NK-92 treated with Interleukin-12 subunit alpha and Interleukin-12 subunit beta, amount 100 ng/mL, for 24 hours (cell line): ENCODE measurements at places on chromosomes 7 and 10.

- no peak for DNase-seq
Measured at GRCh38 chr10:14543904-14544210, 213.1 kb upstream of the FRMD4A start.

DNA sequence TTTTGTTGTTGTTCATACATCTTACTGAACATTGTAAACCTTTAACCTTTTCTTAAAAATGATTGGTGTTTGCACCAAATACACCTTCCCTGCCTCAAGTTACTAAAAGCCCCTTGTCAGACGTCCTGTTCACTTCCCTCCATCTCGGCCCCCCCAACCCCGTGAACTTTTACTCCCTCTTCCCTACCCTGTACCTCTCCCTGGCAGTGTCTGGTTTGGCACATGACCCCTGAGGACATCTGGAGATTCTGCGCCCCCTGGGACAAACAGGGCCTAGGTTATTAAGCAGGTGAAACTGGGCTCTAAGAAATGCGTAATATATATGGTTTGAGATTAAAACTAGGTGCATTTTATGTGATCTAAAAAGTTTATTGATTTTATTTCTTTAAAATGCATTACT is 1.4 kb downstream of the PPP2R2D start:
- DNase-seq: no peak

- DNase-seq: no peak
Measured at GRCh38 chr10:60906411-60906810, 37.6 kb downstream of the RHOBTB1 start.

- no peak for DNase-seq
Measured at GRCh38 chr7:132398253-132398925, 177.9 kb downstream of the PLXNA4 start.

GRCh38 chr7:55018361-55019190 is at the start of gene EGFR:
TSS of gene EGFR (plus strand) at chr7:55019017. CDS start at chr7:55019278, 261 bp downstream.
- DNase-seq: no peak

DNA sequence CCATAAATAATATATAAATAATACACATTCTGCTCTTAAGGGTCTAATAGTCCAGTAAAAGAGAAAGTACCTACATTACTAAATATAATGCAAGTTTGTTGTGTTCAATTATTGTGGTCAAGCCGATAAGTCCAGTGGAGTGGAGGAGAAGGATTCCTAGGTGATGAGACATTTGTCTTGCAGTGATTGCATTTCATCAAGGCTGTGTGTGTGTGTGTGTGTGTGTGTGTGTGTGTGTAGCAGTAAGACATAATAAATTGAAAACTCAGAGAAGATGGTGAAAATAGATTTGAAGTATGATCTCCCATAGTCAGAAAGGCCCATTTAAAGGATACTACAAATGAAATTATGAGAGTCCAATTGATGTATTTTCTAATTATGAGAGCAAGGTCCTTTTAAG is 192.5 kb upstream of the SEMA3C start:
- no peak for DNase-seq

DNA sequence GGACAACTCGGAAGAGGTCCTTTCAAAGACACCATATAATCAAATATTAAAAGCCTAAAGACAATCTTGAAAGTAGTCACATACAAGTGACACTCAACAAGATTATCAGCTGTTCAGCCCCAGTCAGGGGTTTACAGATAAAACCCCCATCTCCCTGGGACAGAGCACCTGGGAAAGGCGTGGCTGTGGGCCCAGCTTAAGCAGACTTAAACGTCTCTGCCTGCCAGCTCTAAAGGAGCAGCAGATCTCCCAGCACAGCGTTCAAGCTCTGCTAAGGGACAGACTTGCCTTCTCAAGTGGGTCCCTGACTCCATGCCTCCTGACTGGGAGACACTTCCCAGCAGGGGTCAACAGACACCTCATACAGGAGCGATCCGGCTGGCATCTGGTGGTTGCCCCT is 18.0 kb downstream of the CDCA7L start:
- DNase-seq: no peak

- DNase-seq: no peak
Measured at GRCh38 chr10:28763471-28764170, 86.3 kb downstream of the BAMBI start.

DNA sequence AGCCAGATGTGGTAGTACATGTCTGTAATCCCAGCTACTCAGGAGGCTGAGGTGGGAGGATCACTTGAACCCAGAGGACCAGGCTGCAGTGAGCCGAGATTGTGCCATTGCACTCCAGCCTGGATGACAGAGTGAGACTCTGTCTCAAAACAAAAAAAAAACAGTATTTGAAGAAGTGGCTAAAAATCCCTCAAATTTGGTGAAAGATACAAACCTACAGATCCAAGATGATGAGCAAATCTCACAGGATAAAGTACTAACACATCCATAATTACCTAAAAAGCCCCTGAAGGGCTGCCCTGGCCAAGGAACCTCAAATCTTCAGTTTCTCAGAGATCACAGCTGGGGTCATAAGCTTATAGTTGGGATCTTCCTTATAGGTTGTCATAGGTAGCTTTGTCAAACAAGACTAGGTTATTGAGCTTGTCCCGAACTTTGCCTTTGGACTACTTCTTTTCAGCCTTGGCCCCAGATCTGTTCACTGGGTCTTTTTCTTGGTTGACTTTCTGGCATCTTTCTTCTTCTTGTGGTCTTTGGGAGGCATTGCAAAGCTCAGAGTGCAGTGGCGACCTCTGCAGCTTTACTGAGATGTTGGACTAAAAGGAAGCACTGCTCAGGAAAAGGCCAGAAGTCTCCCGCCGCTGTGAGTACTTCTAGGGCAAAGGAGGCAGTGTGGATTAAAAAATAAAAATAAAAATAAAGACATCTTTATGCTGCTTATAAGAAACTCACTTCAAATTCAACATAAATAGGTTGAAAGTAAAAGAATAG is 28.6 kb upstream of the SAR1A start:
- no peak for DNase-seq

DNA sequence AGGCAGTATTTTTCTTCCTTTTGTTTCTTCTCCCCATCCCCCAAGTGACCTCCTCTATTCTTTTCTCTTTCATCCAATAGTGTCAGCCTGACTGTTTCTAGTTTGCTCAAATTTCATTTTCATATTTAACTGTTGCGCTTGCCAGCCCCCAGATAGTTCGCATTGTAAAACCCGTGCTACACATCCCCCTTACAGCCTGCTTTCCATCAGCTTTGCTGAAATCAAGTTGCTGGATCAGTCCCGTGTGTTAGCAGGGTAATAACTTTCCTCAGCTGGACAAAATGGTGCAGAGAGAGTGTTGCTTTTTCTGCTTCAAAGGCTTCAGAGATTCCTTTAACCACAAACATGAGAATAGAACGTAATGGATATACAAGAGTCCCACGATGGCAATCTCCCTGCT is 180.6 kb upstream of the NPVF start:
- DNase-seq: no peak
